ENCODE measurements at places on chromosomes 7 and 10. TPM values are rescaled to one million over a fixed set of nuclear protein-coding genes. Genes with fewer than 3 reads are reported as not detected.

DNA sequence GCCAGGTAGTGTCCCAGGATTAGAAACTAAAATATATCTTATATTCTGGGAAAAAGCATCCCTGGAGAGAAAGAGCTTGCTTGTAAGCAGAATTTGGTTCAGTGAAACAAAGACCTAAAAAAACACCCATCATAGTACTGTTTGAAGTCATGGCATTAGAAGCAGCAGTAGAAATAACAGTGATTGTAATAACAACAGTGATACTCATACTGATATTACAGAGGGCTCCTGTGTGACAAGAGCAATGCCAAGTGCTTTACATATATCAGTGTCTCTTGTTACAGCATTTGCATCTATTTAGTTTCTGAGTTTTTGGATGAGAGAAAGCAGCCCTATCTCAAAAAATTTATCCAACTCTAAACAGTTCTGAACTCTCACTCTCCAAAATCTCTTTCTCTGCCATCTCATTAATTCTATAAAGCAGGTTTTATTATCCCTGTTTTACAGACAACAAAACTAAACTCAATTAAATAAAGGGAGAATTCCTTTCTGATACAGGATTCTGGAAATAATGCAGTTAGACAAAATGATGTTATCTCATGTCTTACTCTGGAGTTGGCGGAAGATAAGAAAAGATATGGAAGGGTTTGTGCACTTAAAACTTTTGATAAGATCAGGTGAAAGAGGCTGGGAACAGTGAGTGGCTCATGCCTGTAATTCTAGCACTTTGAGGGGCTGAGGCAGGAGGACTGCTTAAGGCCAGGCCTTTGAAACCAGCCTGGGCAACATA, 146.5 kb upstream of the AOAH start:
- no peak for DNase-seq

The MTPN gene
- 84.7 TPM for total RNA-seq

The HABP2 gene
- total RNA-seq: not detected

The TAS2R4 gene
- 0.84 TPM for total RNA-seq

DNA sequence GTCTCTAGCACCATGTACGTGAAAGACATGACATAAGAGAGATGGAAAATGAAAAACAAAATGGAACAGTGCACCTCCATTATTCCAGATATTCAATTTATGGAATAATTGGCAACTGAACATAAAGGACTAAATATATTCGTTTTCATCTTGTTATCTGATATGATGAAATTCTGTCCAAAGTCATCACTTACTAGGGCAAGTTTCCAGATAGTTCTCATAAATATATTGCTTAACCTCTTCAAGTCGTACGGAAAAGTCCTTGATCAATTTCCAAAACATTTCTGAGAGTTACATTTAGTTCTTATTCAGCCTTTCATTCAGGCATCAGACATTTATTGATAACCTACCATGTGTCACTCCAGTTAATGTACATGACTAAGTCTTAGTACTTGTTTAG, 185.2 kb downstream of the HGF start:
- no peak for DNase-seq

The C10orf143 gene
- 2.6 TPM for total RNA-seq

- DNase-seq: no peak
Measured at GRCh38 chr10:108358912-108359311, 1194.4 kb upstream of the SORCS1 start.

GRCh38 chr7:51817694-51818225, 501.2 kb upstream of the COBL start:
- DNase-seq: no peak
